BJ (cell line): ENCODE measurements at places on chromosomes 2 and 18.
A peak's percentile ranks its signal among the peaks of the same experiment; 100 is the strongest.

DNA sequence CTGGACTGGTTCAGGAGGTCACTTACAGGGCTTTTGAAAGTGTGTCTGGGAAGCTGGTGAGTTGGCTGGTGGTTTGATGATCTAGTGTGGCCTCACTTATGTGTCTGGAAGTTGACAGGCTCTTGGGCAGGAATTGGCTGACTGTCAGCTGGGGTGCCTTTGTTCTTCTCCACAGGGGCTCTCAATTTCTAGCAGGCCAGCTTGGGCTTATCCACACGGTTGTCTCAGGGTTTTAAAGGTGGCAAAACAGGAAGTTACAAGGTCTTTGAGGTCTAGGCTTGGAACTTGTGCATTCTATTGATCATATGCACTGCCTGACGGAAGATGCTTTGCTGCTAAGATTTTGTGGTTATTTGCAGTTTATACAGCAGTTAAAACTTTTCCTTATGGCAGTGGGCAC lies 52.0 kb upstream of the CELF4 start:
- no peak for DNase-seq

DNA sequence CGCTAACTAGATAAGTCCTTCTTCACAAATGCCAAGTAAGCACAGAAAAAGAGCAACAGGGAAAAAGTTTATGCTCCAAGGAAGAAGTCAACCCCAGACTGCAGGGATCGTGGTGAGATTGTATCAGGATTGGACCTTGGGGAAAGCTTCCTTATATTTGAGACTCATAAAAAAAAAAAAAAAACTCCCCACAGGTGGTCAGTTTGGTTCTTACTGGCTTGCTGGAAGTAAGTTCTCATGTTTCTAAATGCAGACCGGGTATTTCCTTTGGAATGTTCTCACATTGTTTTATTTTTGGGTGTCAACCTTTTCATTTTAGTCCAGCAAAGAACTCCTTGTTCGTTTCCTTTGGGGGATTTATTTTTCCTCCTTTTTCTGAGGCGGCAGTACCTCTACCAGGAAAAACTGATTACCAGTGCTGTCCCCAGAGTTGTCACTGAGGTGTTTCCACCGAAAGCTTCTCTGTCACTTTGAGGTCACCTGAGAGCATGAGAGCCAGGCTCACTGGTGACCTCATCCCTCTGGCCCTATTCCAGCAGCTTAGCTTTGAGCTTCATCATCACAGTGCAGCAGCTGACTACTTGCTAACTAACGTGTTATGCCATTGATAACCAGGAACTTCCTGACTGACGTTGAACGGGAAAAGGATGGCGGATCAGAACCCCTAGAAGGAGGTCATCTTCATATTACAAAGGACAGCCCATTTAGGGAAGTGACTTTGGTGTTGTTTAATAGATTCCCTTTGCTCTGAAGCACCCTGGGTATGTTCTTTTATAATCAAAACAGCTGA lies 16.8 kb upstream of the ATP8B1 start:
- DNase-seq: no peak

GRCh38 chr2:208250388-208250787 lies 4.5 kb downstream of the IDH1 start:
- DNase-seq: no peak

DNA sequence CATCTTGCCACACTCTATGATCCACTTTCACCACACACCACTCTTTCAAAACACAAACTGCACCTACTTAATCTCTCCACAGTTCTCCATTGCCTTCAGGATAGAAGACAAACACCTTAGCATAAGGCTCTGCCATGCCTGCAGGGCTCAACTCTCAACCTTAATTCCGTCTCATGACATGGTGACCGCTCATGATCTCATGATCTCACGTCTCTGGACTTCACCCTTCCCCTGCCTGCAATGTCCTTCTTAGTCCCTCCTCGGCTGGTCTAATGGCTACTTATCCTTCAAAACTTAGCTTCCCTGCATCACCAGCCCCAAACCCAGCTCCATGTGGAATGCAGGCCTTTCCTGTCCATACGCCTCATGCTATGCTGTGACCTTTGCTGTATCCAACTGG lies 85.3 kb downstream of the ACVR1 start:
- DNase-seq: no peak

- DNase-seq: no peak
Observed at GRCh38 chr18:35512761-35513160, 15.0 kb upstream of the INO80C start.

DNA sequence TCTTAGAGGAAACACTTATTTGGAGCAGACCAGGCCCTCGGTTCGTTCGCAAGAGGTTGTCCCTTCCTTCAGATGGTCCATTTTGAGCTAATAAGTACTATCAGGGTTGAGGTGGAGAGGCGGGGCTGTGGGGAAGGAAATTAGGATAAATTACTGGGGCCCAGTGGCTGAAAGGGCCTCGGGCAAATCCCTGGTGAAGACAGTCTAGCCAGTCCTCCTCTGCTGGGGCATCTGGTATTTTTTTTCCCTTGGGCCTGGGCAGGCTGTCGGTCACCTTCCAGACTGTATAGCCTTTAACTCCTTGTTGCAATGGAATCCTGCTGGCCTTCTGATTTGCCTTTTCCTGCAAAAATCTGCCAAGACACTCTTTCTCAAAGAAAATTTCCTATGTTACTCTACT lies 1.7 kb upstream of the MYO3B start:
- DNase-seq: no peak

- peak; percentile 24 for DNase-seq
Observed at GRCh38 chr2:75375646-75376582, 176.6 kb upstream of the TACR1 start.

GRCh38 chr2:70851704-70852103 lies 16.1 kb upstream of the CD207 start:
- DNase-seq: no peak

GRCh38 chr2:164024396-164024795 lies 288.6 kb upstream of the FIGN start:
- DNase-seq: no peak

DNA sequence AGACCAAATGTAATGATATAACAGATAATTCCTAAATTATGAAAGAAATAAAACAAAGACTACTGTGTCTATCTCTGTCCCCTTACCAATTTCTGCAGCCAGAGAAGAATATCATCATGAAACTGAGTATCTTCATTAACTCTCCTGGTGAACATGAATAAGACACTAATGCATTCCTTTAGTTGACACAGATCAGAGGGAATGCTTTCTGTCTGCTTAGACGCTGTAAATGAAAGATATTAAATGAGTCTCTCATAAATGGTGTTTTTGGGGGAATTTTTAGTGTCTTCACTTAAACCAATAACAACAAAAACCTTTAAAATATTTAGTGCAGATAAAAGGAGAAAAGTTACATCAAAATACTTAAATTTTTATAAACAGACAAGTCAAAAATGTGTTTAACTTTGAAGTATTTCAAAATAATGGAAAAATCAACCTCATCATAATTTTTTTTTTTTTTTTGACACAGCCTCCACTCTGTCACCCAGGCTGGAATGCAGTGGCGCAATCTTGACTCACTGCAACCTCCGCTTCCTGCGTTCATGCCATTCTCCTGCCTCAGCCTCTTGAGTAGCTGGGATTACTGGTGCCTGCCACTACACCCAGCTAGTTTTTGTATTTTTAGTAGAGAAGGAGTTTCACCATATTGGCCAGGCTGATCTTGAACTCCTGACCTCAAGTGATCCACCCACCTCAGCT lies 16.0 kb downstream of the EPG5 start:
- peak; percentile 57 for DNase-seq

DNA sequence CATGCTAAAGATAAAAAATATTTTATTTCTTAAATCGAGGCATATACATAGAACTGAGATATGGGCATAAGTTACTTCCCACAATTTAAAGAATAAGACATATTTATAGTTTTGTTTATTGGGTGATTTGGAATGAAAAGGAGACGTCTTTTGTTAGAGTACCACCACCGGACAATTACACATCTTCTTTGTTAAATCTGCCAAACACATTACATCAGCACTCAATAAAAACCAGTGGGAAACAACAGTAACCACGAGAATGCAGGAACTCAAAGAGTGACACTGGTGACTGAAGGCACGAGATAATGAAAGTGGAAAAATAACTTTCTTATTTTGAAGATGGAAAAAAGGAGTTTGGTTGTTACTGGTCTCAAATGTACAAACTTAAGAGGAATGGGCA lies 92.6 kb upstream of the TFCP2L1 start:
- peak; percentile 50 for DNase-seq

DNA sequence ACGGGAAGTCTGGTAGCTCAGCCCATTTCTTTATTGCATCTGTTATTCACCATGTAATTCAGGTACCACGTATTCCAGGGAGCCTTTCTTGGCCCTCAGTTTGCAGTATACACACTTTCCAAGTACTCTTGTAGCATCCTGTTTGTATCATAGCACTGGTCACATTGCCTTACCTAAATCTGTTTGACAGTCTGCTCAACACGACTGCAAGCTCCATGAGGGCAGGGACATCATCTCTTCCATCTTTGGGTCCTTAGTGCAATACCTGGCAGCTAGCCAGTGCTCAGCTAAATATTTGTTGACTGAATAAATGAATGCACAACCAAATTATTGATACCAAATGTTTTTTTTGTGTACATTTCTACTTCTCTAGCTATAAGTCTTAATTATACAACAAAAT lies 11.2 kb upstream of the IL18R1 start:
- DNase-seq: no peak

DNA sequence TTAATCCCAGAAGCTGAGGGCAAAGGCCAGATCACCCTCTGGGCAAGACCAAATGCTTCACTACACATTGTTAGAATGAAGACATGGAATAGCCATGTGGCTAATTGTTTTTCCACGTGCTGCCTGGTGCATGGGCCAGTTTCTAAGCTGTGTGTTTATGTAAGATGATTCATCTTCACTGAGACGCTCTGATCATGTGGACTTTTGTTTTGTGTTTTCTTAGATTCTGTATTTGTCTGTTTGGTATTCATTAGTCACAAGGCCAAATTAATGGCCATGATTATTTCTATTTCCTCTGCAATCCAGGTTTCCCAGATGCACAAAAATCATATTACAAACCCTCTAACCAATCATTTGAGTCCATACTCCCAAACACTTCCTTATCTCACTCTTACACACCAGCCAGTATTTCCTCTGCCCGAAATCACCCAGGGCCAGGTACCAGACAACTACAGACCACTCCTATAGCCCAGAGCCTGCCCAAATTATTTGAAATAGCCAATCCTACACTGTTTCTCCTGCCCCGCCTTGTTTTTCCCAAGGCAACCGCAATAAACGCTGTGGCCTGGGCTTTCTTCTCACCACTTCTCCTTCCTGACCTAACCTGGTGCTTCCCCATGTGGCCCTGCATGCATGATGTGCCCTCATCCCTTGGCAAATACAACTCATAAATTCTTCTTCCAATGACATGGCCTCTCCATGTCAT lies 94.2 kb upstream of the SP3 start:
- peak; percentile 72 for DNase-seq

DNA sequence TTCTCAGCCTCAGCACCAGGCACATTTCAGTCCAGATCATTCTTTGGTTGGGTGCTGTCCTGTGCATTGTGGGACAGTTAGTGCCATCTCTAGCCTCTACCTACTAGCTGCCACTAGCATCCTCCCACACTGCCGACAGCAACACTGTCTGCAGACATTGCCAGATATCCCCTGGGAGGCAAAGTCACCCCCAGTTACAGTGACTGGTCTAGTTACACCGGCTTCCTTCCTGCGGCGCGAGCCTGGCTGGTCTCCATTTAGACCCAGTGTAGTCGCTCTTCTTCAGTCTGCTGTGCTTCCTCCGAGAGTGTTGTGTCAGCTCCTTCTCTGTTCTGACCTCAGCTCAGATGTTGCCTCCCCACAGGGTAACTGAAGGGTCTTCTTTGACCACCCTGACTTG lies 283.1 kb downstream of the PHLPP1 start:
- no peak for DNase-seq

DNA sequence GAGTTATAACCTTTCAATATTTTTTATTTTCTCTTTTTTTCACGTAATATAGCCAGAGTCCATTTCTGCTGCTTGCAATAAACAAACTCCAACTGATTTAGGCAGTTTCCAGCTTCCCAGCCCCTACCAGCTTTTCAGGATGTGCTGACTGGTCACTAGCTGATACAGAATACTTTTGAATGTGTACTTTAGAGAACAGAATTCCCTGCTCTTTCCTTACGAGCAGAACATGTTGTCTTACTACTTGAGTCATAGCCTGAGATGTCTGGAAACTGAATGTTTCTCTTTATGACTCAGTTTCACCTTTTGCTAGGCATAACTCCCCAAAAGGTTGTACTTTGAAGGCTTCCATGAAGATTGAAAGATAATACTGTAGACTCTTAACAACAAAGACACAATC lies 44.5 kb upstream of the KCNE4 start:
- DNase-seq: no peak

- no peak for DNase-seq
Observed at GRCh38 chr2:185700883-185701282, 37.7 kb upstream of the FSIP2 start.

DNA sequence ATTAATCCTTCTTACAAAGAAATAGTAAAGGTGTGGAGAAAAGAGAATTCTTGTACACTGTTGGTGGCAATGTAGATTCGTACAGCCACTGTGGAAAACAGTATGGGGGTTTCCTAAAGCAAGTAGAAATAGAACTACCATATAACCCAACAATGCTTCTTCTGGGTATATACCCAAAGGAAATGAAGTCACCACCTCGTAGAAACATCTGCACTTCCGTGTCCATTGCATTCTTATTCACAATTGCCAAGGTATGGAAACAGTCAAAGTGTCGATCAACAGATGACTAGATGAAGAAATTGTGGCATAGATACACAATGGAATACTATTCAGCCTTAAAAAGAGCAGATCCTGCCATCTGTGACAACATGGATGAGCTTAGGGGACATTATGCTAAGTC lies 93.4 kb upstream of the TGIF1 start:
- DNase-seq: no peak

GRCh38 chr18:63254716-63255399 lies 64.7 kb downstream of the BCL2 start:
- no peak for DNase-seq

DNA sequence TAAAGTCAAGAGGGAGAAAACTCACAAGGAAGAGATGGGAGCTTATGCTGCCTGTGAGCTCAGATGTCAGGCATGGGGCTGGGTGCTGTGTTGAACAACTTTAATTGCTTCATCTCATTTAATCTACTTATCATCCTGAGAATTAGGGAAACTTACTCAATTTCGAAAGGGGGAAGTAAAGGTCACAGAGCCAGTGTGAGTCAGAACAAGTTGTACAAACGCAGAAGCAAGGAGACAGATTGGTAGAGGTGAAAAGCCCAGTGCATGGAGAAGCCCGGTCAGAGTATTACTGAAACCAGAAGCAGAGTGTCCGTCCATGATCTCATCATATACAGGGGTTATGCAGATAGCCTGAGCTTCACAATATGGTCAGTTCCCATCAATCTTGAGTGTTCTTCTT lies 281.1 kb upstream of the POU3F3 start:
- no peak for DNase-seq
